ENCODE measurements at places on chromosomes 11 and 22. TPM values are rescaled to one million over a fixed set of nuclear protein-coding genes. Genes with fewer than 3 reads are reported as not detected.
A peak's percentile ranks its signal among the peaks of the same experiment; 100 is the strongest.

DNA sequence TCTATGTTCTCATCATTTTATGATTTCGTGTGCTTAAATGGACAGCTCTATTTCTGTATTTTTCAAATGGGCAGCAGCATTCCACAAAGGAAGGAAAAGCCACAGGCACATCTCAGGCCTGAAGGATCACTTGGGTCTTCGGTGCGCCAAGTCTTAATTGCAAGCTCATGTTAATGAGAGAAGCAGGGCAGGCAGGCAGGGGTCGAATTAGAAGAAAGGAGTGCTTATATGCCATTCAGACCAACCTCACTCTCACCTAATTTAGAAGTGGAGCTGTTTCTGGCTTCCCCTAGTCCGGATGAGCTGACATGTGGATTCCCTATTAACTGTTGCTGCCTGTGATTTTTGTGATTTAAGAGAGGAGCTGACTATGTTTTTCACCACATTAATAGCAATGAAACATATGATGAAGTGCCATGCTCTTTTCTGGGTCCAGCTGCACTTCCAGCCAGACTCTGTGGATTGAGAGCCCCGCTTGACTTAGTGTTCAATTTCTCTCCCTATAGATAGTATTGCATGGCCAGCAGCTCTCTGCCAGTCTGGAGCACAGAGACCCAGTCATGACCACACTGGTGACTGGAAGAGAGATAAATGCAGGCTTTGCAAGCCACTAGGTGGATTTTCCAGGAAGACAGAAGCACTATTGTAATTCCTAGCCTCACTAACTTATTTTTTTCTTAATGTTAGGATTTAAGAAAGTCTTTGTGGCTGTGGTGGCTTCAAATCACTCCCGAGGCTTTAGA lies 373.9 kb upstream of the FAT3 start:
- no peaks in the 10 kb centered on the region for H3K27me3 ChIP-seq
- H3K4me1 ChIP-seq = no peaks in the 10 kb centered on the region
- no peaks in the 10 kb centered on the region for H3K36me3 ChIP-seq

DNA sequence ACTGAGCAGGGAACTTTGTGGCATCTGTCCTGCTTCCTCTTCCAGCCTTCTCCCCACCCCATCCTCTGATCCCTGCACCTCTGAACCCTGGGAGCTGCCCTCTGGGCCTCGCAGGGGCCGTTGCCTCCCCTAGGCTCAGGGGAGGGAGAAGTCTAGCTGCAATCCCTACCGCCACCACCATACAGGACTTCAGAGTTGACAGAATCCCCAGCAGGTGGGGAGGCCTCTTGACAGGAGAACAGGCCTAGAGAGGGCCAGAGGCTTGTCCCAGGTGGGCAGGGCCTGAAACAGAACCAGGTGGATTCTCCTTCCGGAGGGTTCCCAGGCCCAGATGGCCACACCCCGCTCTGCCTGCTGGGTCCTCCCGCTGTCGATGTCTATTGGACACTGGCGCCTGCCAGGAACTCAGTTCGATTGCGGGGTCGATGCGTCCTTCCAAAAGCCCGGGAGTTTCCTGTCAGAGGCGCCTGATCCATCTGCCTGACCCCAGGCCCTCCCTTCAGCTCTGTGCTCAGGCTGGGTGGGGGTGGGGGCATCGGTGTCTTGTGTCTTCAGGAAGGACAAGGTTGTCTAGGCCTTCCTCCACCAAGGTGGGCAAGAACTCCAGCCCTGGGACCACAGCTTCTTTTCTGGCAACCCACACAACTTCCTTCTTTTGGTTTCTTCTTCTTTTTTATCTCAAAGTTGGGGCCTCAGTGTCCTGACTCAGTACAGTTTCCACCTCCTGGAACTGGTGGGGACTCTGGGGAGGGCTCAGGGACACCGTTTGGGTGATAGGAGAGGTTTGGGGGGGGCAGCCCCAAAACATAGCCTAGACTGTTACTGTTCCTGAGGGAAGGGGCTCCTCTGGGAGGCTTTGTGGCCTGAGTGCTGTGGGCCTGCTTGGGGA lies 6.4 kb downstream of the STARD10 start:
- DNase-seq = no peak
- H3K27ac ChIP-seq = peak overlapping the region; percentile 80
- peaks cover 74% of the 10 kb centered on the region for H3K4me1 ChIP-seq
- no peaks in the 10 kb centered on the region for H3K36me3 ChIP-seq
- no peaks in the 10 kb centered on the region for H3K27me3 ChIP-seq

The SAA1 gene
- 1.9 TPM for total RNA-seq

DNA sequence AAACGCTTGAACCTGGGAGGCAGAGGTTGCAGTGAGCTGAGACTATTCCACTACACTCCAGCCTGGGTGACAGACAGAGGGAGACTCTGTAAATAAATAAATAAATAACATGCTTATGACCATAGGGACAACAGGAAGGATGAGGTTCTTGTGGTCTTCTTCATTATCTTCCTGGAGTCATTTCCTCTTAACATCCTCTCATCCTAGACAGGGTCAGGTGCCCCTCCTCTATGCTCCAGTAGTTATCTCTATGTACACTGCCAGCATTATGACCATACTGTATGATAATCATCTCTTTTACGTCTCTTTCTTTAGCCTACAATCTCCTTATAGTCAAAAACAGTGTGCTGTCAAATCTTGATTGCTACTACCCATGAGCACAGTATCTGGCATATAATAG lies 17.7 kb downstream of the RAB30 start:
- no peak for DNase-seq
- no peak overlapping the region for H3K27ac ChIP-seq
- peaks cover 55% of the 10 kb centered on the region for H3K4me1 ChIP-seq
- H3K27me3 ChIP-seq = no peaks in the 10 kb centered on the region
- no peak overlapping the region for H3K4me3 ChIP-seq

DNA sequence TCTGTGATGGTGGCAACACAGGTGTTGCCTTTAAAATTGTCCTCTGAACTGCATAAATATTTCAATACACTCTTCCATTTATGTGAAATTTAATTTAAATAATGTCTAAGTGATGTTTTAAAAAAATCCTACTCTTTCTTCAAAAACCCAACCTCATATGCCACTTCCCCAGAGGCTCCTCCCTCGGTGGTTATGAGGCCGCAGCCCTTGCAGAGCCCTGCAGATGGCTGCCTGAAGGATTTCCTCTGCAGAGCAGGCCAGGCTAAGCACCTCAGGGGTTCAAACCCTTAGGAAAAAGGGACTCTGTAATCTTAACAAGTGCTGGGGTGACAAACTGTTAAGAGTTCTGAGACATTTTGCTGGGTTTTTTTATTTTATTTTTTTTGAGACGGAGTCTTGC lies 25.2 kb downstream of the MORC2 start:
- H3K27ac ChIP-seq = no peak overlapping the region
- H3K36me3 ChIP-seq = peaks cover 58% of the 10 kb centered on the region
- DNase-seq = no peak
- no peak overlapping the region for H3K4me3 ChIP-seq

DNA sequence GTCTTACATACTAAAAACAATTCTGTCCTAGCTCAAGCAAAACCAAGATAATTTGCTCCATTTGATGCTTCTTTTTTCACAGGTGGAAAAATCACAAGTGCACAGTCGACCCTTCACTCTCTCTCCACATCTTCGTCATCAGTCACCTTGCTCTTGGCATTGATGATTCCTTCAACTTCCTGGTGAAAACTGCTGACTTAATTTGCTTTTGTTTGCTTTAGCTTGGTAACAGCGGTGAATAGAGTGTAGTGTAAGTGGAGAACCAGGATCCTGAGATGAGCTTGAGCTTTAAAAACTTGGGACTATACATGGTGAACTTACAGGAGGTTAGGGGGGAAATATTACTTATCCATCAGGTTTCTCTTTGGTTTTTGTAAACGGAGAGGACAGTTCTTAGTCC lies 331.1 kb upstream of the ARHGAP42 start:
- DNase-seq = no peak
- no peak overlapping the region for H3K4me3 ChIP-seq
- no peaks in the 10 kb centered on the region for H3K36me3 ChIP-seq
- no peak overlapping the region for H3K27ac ChIP-seq
- no peaks in the 10 kb centered on the region for H3K27me3 ChIP-seq

The OR2AT4 gene
- 0.11 TPM for total RNA-seq

The XKR3 gene
- total RNA-seq = not detected
